ENCODE measurements at places on chromosomes 12 and 14. TPM values are rescaled to one million over a fixed set of nuclear protein-coding genes. Genes with fewer than 3 reads are reported as not detected.
A peak's percentile ranks its signal among the peaks of the same experiment; 100 is the strongest.

GRCh38 chr12:18750085-18750484, 12.2 kb downstream of the CAPZA3 start:
- H3K4me3 ChIP-seq, result no peak overlapping the region
- no peak for DNase-seq
- H3K27ac ChIP-seq, result no peak overlapping the region
- H3K4me1 ChIP-seq, result peaks cover 30% of the 10 kb centered on the region
- no peaks in the 10 kb centered on the region for H3K36me3 ChIP-seq

- H3K4me1 ChIP-seq, result peaks cover 8% of the 10 kb centered on the region
- H3K27ac ChIP-seq, result peak within 1 kb of the TSS; percentile 94
- H3K27me3 ChIP-seq, result no peaks in the 10 kb centered on the region
- peak within 1 kb of the TSS; percentile 82 for H3K4me3 ChIP-seq
- DNase-seq, result no peak
Observed at GRCh38 chr12:20368114-20368650, at the start of gene PDE3A. Gene PDE3A, plus strand, starts transcription at chr12:20368537. Its CDS starts 748 bp downstream, at chr12:20369285.

DNA sequence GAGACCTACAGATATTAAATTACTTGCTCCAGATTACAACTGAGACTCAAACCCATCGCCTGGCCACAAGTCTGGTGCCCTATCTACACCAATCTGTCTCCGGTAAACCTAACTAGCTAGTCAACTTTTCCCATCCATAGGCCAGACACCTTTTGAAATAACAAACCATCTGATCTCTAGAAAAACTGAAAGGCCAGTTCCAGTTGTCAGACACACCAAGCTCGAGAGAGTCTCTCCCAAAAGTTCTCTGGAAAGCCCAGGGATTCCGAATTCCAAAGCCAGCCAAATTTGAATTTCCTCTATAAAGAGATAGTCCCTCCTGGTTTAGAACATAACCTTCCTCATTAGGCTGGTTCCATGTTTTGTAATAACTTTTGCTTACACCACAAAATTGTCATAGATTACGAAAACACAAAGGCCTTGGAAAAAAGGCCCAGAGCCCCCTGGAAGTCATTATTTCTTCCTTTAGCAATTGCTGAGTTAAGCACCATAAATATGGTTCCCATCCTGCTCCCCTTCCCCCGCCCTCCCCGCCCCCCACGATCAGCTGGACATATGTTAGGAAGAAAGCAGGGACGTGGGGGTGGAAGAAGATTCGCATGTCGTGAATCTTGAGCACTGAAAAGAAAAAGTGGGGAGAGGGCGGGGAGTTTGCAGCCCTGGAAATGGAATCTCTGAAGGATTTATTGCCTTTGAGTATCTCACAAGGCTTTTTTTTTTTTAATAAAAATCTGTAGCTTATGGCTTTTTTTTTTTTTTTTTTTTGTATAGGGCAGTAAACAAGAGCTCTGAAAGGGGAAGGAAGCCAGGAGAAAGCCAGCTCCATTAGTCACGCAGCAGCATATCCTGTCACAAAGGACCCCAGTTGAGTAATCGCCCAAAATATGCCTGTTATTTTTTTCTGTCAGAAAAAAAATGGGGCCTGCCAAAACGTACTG, 110.4 kb downstream of the ZFP36L1 start:
- H3K27me3 ChIP-seq, result no peaks in the 10 kb centered on the region
- no peaks in the 10 kb centered on the region for H3K36me3 ChIP-seq
- H3K27ac ChIP-seq, result peak overlapping the region; percentile 81
- H3K4me1 ChIP-seq, result peaks cover 66% of the 10 kb centered on the region
- no peak for DNase-seq

GRCh38 chr14:96808619-96809406, 11.6 kb downstream of the VRK1 start:
- H3K27me3 ChIP-seq, result no peaks in the 10 kb centered on the region
- no peak for DNase-seq
- no peaks in the 10 kb centered on the region for H3K36me3 ChIP-seq
- H3K27ac ChIP-seq, result no peak overlapping the region

DNA sequence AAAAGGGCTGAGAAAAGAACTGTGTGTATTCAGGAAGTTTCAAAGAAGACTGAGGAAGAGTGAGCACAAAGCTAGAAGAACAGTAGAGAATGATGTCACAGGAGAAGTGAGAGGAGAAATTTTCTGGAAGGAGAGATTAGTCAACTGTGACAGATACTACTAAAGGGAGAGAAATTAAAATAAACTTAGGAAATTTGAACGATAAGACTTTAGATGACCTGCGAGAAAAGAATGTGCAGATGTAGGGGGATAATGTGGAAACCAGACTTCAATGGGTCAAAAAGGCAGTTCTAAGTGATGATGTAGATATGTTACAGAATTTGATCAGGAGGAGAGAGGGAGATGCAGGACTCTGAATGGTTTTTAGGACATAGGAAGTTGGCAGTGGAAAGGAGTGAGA, 287.4 kb downstream of the SYT1 start:
- H3K36me3 ChIP-seq, result no peaks in the 10 kb centered on the region
- H3K4me1 ChIP-seq, result no peaks in the 10 kb centered on the region
- DNase-seq, result no peak
- H3K27me3 ChIP-seq, result no peaks in the 10 kb centered on the region
- no peak overlapping the region for H3K4me3 ChIP-seq

GRCh38 chr14:96038920-96039632, at the start of gene C14orf132:
Gene C14orf132, plus strand, starts transcription at chr14:96039362. Its CDS starts 139 bp downstream, at chr14:96039501.
- peak within 1 kb of the TSS; percentile 90 for H3K4me3 ChIP-seq
- no peak for DNase-seq
- H3K27me3 ChIP-seq, result no peaks in the 10 kb centered on the region
- H3K27ac ChIP-seq, result peak within 1 kb of the TSS; percentile 93
- peaks cover 46% of the 10 kb centered on the region for H3K4me1 ChIP-seq
- H3K36me3 ChIP-seq, result no peaks in the 10 kb centered on the region

DNA sequence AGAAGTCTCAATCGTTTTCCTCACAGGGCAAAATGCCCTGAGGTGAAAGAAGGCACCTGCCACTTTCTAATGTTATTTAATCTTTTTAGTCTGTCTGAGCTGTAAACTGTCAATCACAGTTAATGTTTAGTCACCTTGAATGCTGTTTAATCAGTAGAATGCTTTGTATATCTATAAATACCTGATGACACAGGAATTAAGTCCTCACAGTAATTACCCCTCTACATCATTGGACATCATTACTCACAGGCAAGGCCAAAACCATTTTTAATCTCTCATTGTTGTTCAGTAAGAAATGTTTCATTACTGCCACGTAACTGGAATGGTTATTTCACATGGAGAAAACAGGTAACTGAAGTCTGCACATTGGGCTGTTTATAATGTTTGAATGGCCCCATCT, 178.8 kb downstream of the EXOC5 start:
- no peaks in the 10 kb centered on the region for H3K4me1 ChIP-seq
- no peak overlapping the region for H3K27ac ChIP-seq
- no peaks in the 10 kb centered on the region for H3K36me3 ChIP-seq

DNA sequence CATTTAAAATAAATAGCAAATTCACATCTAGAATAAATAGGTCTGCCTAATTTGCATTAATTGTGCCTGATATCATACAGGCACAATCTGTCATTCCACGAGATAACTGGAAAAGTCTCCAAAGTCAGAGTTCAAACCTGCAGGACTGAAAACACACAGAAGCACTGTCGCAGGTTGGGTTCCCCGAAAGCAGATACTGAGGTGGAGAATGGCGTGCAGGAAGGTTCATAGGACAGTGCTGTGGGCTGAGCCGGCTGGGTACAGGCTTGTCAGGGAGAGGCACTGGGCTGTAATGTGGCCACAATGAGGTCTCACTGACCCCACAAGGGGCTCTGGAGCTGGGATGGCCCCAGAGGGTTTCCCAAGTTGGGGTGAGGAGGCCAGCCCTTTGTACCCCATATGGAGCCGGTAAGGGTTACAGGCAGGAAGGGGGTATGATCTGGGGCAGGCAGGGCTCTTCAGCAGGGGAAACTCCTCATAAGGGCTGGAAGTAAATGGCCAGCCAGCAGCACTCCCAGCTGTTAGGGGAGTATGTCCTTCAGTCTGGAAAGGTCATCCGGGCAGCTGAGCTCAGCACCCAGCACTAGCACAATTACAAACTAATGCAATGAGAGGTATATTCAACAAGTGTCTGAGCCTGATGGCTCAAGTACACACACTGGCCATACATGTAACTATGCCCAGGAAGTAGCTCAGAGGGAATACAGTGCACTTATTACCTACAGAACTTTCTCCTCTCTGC, 68.5 kb downstream of the NT5DC3 start:
- DNase-seq, result no peak
- H3K27ac ChIP-seq, result no peak overlapping the region
- H3K4me1 ChIP-seq, result peaks cover 35% of the 10 kb centered on the region
- no peaks in the 10 kb centered on the region for H3K27me3 ChIP-seq

DNA sequence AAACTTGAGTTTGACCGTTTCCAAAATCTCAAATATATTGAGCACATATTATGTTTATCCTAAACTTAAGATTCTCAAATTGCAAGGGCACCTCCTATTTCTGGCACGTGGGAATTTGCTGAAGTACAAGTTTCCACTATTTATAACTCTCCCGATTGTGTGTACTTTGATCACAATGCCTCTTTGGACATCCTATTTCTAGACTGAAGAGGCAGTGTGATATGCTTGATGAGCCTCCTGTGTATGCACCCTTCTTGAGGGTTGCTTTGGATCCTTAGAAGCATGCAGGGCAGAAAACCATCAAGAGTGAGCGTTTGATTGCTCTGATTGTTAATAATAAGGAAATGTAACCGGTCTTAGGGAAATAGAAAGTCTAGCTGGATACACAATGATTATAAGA, 218.9 kb upstream of the RBM19 start:
- H3K4me1 ChIP-seq, result no peaks in the 10 kb centered on the region
- no peak for DNase-seq
- H3K27ac ChIP-seq, result no peak overlapping the region

- H3K36me3 ChIP-seq, result peaks cover 21% of the 10 kb centered on the region
- DNase-seq, result no peak
- peaks cover 64% of the 10 kb centered on the region for H3K4me1 ChIP-seq
- peak overlapping the region; percentile 89 for H3K27ac ChIP-seq
- no peaks in the 10 kb centered on the region for H3K27me3 ChIP-seq
Observed at GRCh38 chr12:50926415-50926814, 25.9 kb upstream of the HIGD1C start.

DNA sequence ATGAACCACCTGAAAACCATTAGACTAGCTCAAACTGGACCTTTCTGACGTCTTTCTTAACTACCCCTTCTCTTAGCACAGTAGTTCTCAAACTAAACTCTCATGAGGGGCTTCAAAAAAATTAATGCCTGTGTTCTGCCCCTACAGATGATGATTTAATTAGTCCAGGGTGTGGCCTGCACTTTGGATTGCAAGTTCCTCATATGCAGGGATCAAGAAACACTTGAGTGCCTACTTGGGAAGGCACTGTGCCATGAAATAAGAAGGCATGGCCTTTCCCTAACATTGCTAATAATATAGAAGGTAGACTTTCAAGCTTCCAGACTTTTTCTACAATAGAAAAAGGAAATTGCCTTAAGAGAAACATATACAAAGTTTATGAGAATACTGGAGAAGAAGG, 22.8 kb upstream of the KLHDC2 start:
- no peak overlapping the region for H3K27ac ChIP-seq
- H3K36me3 ChIP-seq, result peaks cover 41% of the 10 kb centered on the region
- DNase-seq, result no peak
- no peaks in the 10 kb centered on the region for H3K27me3 ChIP-seq
- no peak overlapping the region for H3K4me3 ChIP-seq

DNA sequence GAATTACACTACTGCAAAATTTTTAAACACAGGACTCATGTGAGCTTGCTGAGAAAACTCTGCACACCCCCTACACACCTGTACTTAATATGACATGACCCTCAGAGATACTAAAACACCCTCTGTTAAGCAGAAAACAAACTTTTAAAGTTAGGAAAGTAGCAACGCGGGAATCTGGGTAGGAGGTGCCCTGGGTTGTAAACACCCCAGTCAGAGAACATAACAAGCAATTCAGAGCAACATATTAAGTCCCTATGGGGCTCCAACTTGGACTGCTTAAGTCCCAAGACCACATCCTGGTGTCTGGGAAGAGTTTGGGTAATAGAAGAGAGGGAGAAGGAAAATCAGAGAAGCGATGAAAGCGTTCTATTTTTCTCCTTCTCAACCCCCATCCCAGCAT, 1.2 kb downstream of the ATF7 start:
- peak; percentile 64 for DNase-seq
- peak overlapping the region; percentile 61 for H3K4me3 ChIP-seq
- H3K4me1 ChIP-seq, result peaks cover 36% of the 10 kb centered on the region
- no peaks in the 10 kb centered on the region for H3K27me3 ChIP-seq
- no peaks in the 10 kb centered on the region for H3K36me3 ChIP-seq

DNA sequence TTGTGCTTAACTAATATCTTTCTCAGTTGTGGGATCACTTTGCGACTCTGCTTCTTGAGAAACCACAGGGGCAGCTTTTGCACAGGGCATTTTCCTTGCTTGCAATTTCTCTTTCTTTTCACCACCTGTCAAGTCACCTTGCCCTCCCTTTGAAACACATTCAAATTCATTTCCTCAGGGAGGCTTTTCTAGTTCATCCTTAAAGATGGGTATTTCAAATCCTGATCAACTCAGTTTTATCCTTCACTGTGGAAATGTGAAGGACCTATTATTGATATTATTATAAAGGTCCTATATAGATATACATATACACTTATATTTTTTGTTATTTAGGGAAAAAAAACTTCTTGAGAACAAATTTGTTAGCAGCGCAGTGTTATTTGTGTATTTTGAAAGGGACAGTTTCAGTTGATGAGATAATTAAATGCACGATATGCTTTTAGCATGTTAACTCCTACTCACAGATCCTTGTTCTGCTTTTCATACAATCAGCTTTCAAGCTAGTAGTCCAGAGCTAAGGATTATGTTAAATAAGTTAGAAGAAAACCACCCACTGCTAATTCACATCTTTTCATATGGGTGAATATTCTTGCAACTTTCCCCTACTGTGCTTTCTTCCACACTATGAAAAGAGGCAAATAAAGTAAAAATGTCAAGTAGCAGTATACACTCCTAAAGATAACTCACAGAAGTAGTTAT, 501.4 kb upstream of the RGS6 start:
- no peak for DNase-seq
- H3K27me3 ChIP-seq, result no peaks in the 10 kb centered on the region
- no peaks in the 10 kb centered on the region for H3K4me1 ChIP-seq
- no peak overlapping the region for H3K4me3 ChIP-seq

GRCh38 chr12:120916561-120916960, 12.4 kb upstream of the SPPL3 start:
- H3K4me1 ChIP-seq, result no peaks in the 10 kb centered on the region
- no peaks in the 10 kb centered on the region for H3K27me3 ChIP-seq

GRCh38 chr12:41962171-41962572, 182.5 kb downstream of the GXYLT1 start:
- H3K4me1 ChIP-seq, result no peaks in the 10 kb centered on the region
- H3K36me3 ChIP-seq, result no peaks in the 10 kb centered on the region
- no peaks in the 10 kb centered on the region for H3K27me3 ChIP-seq
- DNase-seq, result no peak
- no peak overlapping the region for H3K4me3 ChIP-seq

GPR137C gene
- total RNA-seq, result 0.39 TPM

CMTM5 gene
- 2.9 TPM for total RNA-seq

USP30 gene
- 6.2 TPM for total RNA-seq

KCNH3 gene
- total RNA-seq, result not detected

CMA1 gene
- 2.6 TPM for total RNA-seq

PPM1H gene
- 3.0 TPM for total RNA-seq

CLEC2B gene
- total RNA-seq, result 11.3 TPM

TMEM117 gene
- 12.8 TPM for total RNA-seq

KRT72 gene
- not detected for total RNA-seq

HSP90B1 gene
- 174 TPM for total RNA-seq

All from esophagus muscularis mucosa (tissue), 4 donors.